CMK (cell line): ENCODE measurements at places on chromosomes 1 and 21.
A peak's percentile ranks its signal among the peaks of the same experiment; 100 is the strongest.

- no peak for DNase-seq
These were observed 35.2 kb upstream of the NTPCR start for GRCh38 chr1:232915212-232915611.

DNA sequence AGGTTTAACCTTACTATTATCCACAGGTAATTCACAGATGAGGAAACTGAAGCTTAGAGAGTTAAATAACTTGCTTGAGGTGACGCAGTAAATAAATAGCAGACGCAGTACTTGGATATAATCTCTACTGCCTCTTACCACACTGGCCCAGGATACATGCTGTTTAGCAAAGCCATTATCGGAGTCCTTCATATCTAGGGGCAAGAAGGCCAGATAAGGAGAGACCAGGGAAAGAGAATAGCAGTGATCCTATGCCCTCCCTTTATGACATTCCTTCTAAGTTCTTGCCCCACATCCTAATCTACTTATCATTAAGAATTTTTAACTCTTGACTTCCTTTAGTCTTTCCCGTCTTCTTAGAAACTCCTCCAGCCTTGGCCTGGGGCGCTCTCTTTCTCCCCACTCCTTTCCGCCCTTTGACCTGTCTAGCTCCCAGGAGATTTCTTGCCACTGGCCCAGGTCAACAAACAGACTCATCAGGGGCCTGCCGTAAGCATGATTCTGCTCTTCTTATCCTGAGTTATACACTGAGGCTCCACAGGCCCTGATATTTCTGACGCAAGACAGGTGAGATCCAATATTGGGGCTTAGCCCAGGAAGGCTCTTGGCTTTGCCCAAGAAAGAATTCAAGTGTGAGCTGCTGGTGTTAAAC, 11.4 kb upstream of the SLAMF1 start:
- peak; percentile 48 for DNase-seq

- no peak for DNase-seq
These were observed 22.1 kb downstream of the EDARADD start for GRCh38 chr1:236416165-236416564.

DNA sequence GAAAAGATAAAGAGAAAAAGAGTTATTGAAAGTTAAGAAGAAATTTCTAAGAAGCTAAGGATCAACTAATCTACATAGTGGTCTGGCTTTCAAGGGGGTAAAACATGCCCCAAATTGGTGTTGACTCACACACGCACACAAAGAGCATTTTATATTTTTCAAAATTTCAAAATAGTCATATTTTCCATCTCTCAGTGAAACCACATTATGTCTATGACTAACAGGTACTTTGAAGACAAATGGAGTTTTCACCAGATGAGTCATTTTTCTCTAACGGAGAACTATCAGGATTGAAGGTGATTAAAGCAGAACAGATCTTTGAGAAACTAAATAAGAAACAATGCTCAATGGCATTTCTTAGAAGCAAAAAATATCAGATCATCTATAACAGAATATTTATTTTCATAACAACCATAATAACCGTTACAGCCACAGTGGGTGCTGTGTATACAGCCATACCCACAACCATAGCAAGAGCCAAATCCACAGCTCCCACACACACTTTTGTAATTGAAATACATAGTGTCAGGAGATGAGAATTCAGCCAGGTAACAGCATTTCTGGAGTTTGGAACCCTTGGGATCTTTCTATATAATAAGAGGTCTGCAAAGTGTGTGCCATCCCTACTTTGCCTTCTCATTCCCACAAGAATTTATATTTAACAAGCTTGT, at the start of gene KRTAP21-3:
Gene KRTAP21-3 (minus strand): TSS at position 539 of the 671 bp plus-strand sequence. CDS start 18 bp downstream, at position 521.
- DNase-seq, result no peak

DNA sequence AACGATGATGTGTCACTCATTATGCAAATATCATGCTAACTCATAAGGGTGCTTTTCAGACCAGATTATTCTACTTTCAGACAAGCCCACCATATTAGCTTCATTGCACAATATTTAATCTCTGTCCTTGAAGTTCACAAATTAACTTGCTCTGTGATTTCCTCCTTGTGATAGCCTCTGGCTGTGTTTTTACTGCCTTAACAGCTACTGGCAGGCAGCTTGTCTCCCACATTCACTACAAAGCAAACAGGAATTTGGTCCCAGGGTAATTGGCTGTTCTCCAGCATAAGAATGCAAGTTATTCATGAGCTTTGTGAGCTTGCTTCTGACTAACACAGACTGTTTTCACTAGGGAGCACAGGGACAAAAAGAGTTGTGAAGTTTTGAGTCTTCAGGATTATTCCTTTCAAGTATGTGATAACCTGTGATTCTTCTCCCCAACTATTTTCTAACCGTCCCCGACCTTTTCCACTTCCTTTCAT, 87.9 kb upstream of the HMCN1 start:
- no peak for DNase-seq

DNA sequence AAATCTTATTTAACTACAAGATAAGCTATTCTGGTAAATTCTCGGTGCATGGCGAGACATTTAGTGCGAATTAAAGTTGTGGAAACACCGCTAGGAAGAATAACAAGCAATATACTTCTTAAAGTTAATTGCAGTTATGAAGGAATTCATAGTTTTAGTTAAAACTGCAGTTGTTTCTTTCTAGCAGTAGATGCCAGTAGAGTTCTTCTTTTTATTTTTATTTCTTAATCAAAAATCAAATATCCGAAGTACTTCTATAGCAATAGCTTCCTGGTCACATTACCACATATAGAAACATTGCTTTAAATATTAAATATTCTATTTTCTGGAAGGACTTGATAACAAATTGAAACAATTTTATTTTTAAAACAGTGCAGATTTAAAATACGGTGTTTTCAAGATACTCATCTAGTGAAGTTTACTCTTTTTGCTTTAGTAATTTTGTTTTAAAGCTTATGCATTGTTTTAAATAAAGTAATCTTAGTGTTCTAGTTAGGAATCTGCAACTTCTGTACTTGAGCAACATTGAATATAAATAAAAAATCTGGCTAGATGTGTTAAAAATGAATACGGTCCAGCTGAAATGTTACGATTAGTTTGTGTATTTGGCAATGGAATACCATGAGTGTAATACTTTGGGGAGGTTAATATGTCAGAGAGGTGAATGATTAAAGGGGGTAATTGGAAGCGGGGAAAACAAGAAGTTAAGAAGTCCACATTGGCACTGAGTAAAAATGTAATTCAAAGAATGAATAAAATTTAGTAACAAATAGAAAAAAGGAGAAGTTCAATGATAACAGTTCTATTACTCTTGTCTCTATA, 2.7 kb upstream of the PRKACB start:
- no peak for DNase-seq

DNA sequence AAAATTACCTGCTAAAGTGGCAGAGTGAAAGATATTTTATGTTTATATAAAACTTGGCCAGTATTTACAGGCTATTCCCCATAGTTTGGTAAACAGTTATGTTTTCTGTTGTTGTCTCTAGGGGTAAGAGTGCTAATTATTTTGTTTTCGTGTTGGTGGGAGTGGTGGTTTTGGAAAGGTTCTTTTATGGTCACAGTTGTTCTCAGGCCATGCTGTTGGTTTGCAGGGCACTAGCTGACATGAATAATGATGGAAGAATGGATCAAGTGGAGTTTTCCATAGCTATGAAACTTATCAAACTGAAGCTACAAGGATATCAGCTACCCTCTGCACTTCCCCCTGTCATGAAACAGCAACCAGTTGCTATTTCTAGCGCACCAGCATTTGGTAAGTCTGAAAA, 92.5 kb downstream of the ITSN1 start:
- DNase-seq, result no peak

DNA sequence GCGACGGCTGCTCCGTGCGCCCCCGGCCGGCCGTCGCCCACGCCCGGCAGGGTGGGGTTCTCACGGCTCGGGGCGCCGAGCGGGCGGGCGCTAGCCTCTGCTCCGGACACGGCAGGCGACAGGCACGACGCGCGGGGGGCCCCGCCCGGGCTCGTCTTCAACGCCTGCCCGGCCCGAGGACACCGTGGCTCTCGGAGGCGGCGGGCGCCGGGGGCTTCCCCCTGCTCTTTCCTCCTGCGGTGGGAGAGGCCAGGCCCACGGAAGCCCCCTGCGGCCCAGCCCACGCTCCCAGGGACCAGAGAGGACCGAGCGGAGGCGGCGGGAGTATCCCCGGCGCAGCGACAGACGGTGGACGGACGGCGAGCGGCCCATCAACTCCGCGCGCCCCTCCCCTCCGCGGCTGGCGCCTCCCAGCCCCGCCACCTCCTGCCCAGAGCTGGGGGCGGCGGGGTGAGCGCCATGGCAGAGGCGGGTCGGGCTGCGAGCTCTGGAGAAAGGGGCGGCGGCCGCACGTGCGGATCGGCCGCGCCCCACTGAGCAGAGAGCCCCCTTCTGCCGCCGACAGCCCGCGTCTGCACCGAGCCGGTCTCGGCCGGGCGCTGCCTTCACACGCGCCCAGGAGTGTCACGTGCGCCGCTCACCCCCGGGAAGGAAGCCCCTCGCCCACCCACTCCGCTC, at the start of the genes SHE and TDRD10:
Gene SHE (minus strand): TSS at position 347 of the 678 bp plus-strand sequence. CDS start 386 bp downstream, outside the sequence.
Gene TDRD10 (plus strand): TSS at position 154 of the 678 bp plus-strand sequence. CDS start 4,685 bp downstream, outside the sequence.
- no peak for DNase-seq

GRCh38 chr1:167196166-167196565, 24.5 kb upstream of the POU2F1 start:
- DNase-seq, result no peak

DNA sequence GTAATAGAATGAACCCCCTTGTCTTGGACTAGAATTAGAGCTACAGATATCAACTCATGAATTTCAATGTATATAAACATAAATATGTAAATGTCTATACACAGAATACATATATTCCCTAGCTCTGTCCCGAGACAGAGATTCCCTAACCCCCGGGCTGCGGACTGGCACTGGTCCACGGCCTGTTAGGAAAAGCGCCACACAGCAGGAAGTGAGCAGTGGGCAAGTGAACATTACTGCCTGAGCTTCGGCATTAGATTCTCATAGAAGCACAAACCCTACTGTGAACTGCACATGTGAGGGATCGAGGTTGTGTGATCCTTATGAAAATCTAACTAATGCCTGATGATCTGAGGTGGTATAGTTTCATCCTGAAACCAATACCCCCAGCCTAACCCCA, 51.2 kb downstream of the PIK3R3 start:
- DNase-seq, result no peak

DNA sequence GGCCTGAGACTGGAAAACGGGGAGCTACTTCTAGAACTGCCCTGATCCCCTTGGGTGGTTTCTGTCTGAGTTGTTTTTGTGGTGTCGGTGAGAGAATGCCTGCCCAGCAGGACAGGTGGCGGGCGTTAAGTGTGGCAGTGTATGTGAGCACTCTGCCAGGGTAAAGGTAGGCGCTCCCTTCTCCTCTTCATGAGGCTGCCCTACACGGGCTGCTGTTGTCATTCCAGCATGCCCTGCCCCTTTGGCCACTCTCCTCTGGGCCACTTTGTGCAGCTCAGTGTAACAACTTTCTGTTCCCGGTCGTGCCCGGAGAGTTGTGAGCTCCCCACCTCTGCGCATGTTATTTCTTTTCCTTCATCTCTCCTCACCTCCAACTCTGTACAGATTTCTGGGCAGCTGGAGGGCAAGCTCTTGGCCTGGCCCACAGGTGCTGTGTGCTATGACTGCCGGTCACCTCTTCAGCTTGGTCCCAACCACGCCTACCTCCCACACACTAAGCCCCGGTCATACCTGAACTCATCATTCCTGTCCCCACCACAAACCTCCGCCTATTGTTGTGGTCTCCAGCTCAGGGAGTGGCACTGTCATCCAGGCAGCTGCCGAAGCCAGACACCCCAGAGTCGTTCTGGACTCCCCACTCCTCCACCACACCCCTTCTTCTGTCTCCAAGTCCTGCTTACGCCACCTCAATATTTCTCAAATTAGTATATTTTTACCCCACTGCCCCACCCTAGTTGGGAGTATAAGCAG, 69.0 kb downstream of the GADD45A start:
- DNase-seq, result peak; percentile 31

DNA sequence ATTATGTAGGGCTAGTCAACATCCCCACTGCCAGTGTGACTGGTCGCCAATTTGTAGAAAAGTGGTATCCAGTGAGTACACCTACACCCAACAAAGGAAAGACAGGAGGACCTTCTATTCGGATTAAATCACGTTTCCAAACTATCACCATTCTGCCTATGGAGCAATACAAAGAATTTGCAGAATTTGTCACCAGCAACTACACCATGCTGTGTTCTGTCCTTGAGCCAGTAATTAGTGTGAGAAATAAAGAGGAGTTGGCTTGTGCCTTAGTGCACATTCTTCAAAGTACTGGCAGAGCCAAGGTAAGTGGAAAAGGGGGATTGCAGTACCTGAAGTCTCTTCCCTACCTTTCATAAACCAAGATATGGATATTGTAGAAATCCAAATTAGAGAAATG, 53.8 kb downstream of the CLEC20A start:
- no peak for DNase-seq

DNA sequence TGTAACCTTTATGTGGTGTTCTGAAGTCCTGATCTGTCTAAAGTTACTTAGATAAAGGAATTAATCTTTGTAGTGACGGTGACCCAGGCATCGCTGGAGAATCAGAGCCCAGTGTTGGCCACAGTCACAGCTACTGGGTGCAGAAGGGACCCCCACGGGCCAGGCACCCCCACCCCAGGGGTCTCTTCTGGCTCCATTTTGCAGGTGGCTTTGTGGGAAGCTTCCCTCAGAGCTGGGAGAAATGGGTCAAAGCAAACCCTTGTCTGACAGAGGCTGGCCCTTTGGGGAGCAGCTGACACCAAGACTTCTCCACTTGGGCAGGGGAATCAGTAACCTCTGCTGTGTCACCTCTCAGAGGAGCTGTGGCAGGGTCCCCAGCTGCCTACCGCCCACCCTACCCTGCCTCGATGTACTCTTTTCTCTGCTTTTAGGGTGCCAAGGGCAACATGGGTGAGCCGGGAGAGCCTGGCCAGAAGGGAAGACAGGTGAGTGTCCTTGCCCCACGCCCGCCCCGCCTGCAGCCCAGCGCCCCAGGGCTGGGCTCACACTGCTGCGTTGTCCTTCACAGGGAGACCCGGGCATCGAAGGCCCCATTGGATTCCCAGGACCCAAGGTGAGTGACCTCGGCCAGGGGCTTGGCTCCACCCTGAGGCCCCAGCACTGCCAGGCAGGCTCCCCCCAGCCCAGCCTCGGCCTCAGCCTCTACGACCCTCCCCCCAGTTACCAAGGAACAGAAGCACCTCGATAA, 17.7 kb downstream of the COL6A2 start:
- no peak for DNase-seq

DNA sequence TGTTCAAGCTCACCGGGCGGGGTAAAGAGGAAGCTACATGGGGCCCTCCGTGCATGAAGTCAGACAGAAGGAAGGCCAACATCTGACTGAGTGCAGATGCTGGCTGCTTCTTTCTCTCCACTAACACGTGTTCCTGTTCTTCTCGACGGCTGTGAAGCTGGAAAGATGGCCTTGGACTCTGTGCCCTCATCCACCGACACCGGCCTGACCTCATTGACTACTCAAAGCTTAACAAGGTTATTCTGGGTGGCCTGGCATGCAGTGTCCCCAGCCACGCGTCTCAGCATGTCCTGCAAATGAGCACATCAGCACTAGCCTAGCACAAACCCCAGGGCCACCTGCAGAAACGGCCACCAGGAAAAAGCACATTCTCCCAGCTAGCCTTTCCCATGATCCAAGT, 41.2 kb downstream of the ACTN2 start:
- DNase-seq, result no peak

- no peak for DNase-seq
These were observed 19.7 kb downstream of the OPTC start for GRCh38 chr1:203513585-203514031.
